Stimulated activated CD8-positive, alpha-beta memory T cell treated with anti-CD3 and anti-CD28 coated beads, Interleukin-15, amount 100 ng/mL, for 48 hours (primary cell): ENCODE measurements at places on chromosomes 3 and 15.

GRCh38 chr3:190081389-190081788 lies 39.3 kb downstream of the P3H2 start:
- DNase-seq, result no peak

DNA sequence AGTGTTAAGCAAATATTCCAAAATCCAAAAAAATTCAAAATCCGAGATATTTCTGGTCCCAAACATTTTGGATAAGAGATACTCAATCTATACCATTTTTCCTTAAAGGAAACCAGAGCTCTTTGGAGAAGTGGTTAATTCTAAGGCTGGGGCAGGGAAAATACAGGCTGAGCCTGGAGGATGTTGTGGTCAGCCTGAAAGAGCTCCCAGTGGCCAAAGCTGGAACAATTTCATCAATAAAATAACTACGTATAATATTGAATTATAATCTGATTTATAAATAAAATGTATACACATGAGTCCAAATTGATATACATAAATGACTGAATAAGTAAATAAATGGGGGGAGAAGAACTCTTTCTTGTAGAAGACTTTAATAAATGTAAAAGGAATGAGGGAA lies 24.6 kb downstream of the PPARG start:
- no peak for DNase-seq

DNA sequence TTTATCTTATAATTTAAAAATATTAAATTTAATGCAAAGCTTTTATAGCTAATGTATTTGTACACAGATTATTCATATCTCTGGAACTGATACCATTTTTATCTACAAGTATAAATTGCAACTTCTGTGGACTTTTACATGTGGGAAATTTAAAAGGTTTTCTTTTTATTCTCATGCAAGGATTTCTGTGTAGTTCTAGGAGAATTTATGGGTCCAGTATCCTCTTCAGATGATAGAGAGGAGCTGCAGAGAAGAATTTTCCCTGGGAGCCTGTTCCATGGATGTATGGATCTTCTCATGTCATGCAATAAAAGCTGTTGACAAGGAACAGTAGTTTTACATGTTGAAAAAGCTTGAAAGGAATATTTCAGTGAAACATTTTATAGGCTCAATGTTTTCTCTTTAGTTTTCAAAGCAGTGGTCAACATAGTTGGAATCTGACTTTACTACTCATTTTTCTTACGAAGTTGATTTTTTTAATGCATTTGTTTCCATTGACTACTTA lies 119.7 kb downstream of the MCTP2 start:
- no peak for DNase-seq

- no peak for DNase-seq
Measured at GRCh38 chr3:138673641-138674530, 65.3 kb downstream of the FAIM start.
